Glutamatergic neuron (in vitro differentiated cells): ENCODE measurements at places on chromosomes 4 and X.

DNA sequence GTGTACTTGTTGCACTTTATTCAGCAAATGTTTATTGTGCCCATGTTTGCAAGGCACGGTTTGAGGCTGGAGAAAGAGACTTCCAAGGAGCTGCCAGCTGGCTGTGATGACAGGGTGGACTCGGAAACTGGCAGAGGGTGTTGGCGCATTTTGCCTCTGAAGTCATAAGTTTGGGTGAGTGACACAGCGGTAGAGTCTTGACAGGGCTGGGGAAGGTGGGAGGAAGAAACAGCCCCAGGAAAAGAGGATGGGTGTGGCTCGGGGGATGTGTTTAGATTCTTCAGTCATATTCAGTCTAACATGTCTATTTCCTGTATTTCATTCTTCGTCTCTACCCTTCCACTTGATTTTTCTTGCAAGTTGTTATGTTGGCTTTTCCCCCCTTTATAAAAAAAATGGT is 77.0 kb upstream of the STOX2 start:
- no peak for DNase-seq

DNA sequence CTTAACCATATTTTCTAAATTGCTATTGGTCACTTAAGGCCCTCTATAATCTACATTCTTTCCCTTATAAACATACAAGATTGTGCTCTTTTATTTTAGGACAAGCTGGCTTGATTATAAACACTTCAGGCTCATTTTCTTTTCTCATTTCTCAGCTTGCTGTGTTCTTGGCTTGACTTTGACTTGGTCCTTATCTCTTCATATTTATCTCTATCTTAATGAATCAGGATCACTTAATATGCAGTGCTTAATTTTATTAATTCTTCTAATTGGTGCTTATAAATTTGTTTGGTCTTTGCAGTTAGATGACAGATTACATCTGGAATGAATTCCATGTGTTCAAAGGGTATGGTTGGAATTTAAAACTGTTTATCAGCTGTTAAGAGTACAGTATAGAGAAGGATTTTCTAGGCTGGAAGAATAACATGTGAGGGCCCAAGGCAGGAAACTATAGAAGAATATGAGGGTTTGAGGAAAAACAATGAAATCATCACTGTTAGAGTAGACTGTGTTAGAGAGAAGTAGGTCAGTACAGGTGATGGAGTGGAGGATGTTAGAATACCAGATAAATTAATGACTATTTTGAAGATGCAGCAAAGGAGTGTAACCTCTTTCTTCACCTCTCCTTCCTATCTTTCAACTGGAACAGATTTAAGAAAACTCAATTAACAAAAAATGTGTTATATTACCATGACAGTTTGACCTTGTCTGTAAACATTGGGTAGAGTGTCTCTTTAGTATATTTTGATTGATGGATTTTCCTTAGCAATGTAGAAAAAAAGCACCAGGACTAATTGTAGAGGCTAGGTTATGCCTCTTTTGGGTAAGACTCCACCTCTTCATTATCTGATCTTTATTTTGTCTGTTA is 169.6 kb downstream of the RAPGEF2 start:
- no peak for DNase-seq

DNA sequence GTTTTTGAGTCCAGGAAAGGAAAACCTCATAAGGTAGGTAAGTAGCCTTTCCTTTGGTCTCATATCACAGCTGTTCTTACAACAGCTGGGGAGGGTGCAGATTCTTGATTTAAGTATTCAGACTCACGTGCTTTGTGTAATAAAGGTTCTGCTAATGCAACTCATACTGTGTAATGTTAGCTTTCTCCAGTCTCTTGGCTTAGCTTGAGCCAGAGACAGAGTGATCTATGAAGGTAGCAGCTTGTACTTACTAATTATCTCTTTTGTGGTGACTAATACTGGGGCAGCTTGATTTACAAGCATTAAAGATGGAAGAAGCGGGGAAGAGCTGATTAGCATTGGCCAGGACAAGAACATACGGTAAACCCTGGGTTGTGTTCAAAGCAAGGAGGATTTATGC is 80.3 kb downstream of the LNX1 start:
- no peak for DNase-seq

DNA sequence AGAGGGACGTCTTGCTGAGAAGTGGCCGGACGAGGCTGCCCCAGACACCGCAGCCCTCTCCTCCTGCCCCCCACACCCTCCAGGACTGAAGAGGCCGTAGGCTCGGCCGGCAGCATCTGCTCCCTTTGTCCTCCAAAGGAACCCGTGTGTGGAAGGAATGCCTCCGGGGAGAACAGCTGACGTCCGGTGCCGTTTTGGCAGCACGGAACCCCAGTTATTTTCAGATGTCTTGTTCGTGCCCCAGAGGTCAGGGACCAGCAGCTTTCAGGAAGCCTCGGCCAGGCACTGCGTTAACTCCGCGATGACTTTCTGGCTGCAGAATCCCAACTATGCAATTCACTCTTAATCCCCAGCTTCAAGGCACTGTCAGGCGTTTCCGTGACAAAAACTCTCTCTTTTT is 10.9 kb upstream of the PPP2R3B start:
- DNase-seq: peak; percentile 81

DNA sequence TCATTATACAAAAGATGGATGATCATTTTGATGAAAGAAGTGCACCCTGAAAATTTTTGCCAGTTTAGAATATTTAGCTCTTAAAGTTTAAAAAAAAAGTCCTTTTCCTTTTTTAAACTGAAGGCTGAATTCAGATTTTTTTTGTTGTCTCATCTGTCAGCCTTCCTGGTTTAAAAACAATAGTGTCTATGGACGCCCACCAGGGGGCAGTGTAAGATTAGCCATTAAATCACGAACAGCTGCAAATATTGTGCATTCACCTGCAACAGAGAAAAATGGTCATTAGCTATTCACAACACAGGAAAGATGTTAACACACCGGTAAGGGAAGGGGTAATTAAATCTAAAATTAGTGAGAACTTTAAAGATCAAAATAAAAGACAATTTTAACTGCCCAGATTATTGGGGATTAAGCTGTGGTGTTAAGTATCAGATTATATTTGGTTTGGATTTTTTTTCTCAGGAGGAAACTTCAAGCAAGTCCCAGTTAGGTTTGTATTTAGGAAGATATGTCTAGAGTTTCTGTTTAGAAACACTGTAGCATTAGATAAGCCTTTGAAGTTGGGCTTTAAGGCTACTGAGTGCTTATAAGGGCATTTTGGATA is 4.4 kb upstream of the CXorf38 start:
- DNase-seq: peak; percentile 52

- no peak for DNase-seq
Measured at GRCh38 chr4:89357787-89358186, 50.2 kb upstream of the GPRIN3 start.

DNA sequence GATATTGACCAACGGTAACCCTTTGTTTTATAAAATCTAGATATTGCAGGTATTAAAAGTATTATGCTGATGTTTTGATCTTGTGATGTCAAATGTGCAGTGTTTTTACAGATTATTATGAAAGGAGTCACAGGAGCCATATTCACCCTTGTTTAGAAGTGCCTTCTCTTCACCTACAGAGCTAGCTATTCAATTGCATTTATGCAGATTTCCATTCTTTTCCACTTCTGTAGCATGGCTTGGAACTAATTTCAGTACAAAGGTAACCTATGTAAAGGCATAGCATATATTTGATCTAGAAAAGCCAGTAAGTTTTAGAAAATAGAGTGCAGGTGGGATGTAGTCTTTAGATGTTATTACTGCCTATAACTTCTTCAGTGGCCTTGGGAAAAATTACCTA is 176.2 kb downstream of the GABRB1 start:
- no peak for DNase-seq

GRCh38 chr4:136017556-136017955 is 1514.7 kb downstream of the PCDH18 start:
- DNase-seq: no peak

GRCh38 chrX:57906790-57907189 is 3.5 kb downstream of the ZXDA start:
- no peak for DNase-seq

DNA sequence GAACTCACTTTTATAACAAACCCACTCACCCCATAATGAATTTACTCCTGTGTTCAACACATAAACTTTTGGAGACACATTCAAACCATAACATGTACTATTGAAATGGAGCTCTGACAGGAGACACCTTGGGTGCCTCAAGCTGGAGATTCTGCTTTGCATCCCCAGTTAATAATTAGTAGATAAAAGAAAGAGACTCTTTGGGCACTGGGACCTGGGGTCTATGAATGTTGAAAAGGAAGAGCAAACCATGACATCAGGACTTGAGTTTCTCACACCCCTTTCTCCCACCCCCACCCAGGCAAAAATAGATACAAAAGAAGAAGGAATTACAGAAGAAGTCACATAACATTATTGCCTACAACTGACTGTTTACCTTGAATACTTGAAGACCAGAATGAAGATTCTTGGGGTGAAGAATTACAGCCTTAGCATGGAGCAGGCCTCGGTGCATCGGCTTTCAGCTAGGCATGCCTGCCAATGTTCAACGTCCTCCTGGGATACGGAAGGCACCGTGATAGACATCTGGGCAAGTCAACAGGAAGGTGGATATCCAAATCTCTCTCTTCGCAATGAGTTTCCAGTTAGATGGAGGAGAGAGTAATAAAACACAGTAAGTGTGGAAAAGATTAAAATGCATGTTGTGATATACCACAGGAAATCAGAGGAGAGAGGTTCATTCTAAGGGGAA is 316.0 kb downstream of the TRIML1 start:
- DNase-seq: no peak

DNA sequence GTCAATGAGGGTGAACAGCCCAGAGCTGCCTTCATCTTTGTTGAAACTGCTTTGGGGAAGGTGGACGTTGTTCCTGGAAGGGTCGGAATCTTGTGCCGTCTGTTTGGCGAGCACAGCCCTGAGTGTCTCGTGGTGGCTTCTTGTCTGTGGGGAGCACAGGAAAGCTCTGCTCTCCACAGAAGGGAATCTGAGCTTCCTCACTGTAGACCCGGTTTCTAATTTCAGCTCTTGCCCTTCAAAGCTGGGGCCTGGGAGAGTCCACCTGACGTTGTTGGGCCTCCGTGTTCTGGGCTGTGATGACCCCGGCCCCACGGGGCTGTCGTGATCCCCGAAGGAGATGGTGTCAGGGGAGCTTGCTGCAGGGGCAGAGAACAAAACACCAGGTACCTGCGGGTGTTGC is 47.5 kb downstream of the SORCS2 start:
- no peak for DNase-seq
